ENCODE measurements at places on chromosomes 5 and 9.

DNA sequence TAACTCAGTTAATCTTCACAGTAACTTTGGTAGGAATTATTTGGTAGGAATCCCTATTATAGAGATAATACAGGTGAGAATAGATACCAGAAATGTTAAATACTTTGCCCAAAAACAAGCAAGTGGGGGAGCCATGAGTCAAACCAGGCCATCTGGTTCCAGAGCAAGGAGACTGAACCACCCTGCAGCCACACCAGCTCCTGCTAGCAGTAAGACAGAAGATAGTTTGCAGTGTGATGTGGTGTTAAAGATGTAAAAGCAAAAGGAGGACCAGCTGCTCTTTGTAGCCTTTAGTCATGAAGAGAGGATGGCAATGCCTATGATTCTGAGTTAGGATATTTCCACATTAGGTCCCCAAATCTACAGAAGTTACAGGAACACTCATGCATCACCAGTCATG, 101.4 kb downstream of the PRKACG start:
- DNase-seq: no peak

- DNase-seq: no peak
These were observed 118.7 kb downstream of the AUH start for GRCh38 chr9:91243029-91243428.

GRCh38 chr5:72160329-72160728, 53.1 kb downstream of the MAP1B start:
- DNase-seq: no peak

GRCh38 chr5:124669956-124670721, 76.3 kb downstream of the ZNF608 start:
- no peak for DNase-seq

GRCh38 chr9:34454571-34455065, 3.8 kb downstream of the FAM219A start:
- DNase-seq: no peak

- DNase-seq: no peak
These were observed 81.4 kb downstream of the ZNF622 start for GRCh38 chr5:16384222-16384621.

DNA sequence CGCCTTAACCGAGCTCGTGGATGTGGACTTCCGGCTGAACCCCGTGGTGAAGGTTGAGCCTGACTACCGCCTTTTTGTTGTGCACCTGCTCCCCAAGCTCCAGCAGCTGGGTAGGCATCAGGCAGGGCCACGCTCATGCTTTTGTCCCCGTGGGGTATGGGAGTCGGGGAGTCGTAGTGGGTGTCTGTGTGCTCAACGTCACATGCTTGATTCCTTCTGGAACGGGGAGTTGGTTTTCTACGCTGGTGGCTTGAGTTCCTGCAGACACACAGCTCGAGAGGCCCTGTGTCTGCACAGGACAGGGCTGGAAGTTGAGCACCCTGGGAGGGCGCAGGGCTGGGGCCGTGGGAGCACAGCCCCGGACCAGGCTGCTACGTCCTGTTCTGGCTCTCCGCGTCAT, 8.0 kb downstream of the CEP72 start:
- DNase-seq: no peak

DNA sequence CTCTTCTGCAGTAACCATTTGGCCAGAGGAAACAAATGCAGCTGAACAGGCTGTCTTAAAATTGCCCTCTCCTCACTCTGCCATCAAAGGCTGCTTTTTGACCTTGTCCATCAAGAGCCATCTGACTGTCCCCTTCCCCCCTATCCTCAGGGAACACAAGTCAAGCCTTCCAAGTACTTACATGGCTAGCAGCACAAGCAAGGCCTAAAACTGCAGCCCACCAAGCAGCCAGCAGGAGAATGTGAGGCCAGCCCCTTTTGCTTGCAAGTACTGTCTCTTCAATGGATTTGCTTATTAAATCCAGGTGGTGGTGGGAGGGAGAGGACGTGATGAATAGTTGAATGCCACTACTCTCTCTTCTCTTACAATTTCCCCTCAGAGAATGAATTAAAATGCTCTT, 83.5 kb downstream of the HTR1A start:
- DNase-seq: no peak

DNA sequence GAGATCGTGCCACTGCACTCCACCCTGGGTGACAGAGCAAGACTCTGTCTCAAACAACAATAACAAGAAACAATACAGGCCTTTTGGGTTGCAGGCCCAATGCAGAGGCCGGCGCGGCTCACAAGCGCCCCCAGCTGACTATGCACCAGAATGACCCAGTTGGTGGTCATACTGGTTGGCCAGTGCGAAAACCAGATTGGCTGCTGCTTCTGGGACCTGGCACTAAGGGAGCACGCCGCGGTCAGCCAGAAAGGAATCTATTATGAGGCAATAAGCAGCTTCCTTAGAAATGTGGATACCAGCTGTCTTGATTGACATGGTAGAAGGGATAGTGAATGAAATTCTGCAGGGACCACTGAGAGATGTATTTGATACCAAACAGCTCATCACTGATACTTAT, 35.0 kb downstream of the RANBP17 start:
- no peak for DNase-seq

DNA sequence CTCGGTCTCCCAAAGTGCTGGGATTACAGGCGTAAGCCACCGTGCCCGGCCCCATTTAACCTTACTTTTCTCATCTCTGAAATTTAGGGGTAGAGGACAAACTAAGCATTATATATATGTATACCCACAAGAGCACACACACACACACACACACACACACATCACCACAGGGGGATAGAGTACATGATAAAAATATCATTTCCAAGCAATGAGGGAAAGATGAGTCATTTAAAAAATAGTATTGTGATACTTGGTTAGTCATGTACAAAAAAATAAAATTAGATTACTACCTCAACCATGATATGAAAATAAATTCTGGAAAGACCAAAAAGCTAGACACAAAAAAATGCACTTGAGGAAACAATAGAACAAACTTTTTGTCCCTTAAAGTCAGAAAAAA, 67.2 kb downstream of the CDH18 start:
- no peak for DNase-seq

DNA sequence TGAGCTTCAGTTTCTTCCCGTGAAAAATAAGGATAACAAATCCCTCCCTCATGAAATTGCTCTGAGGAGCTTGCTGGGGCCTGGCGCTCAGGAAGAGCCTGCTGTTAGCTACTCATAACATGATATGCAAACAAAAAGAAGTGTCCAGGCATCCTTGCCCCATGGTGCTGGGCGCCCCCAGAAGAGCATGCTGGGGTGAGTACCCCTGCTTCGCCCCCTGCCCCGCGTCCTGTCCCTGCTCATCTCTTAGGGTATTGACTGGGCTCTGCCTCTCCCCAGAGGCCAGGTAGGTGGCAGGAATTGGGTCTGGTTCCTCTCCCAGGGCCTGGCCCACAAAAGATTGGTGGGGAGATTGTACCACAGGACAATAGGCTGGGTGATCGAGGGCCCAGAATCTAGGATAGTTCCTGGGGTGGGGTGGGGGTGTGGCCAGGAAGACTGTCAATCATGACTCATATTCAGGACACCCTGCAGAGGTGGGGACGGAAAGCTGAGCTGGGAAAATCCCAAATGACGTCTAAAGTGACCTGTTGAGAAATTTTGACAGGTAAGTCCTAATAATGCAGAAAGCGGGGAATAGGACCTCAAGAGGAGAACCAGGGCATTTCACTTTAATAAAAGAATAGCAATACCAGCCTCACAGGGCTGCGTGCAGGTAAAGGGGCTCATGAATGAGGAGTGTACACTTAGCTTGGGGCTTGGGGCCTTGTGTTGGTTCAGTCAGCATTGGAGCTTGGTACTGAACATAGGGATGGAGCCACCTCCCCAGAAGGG, 8.9 kb downstream of the PITX1 start:
- no peak for DNase-seq

- no peak for DNase-seq
These were observed 264.3 kb downstream of the ENC1 start for GRCh38 chr5:74376187-74376586.

- DNase-seq: no peak
These were observed 395 bp downstream of the IL33 start for GRCh38 chr9:6216002-6216401.

DNA sequence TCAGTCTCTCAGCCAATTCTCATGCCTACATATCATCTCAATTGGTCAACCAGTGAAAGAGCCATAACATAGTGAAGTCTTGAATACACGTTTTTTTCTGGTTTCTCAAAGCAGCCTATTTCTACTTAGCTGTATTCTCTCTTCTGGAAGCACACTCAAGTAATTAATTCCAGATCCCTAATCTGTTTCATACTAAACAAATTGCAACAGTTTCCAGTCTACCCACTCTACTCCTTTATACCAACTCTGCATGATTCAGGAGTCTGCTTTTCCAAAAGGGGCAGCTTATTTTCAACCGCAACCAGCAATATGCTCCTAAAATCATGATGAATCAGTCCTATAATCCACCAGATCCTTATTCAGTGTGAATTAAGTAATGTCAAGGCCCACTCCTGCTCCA, 211.7 kb downstream of the TLE1 start:
- DNase-seq: no peak

DNA sequence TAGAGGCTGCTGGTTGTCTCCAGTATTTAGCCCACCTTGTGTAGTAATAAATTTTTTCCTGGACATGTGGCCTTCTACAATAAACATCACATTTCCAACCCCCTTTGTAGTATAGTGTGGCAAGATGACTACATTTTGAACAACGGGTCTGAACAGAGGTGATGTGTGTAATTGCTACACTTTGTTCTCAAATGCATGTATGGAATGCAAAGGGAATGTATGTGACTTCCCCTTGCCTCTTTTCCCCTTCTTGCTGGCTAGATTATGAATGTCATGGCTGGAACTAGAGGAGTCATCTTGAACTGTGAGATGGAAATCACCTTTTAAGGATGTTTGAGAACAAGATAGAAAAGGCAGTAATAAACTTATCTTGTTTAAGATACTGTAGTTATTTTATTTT, 54.5 kb downstream of the PRR16 start:
- no peak for DNase-seq

- DNase-seq: no peak
These were observed 6.6 kb upstream of the FAM151B start for GRCh38 chr5:80481019-80481893.

DNA sequence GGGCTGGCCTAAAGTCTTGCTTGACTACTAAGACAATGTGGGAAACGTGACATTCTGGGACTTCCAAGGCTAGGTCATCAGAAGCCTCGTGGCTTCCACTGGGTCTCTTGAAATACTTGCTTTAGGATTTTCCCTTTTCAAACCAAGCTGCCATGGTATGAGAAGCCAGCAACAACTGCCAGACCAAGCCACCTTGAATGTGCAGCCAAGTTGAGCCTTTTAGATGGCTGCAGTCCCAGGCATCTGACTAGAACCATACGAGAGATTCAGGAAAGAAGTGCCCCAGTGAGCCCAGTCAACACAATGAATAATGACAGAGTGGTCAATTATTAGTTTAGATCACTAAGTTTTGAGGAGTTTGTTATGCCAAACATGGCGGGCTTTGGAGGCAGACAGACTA, 143.3 kb downstream of the SLF1 start:
- DNase-seq: no peak

DNA sequence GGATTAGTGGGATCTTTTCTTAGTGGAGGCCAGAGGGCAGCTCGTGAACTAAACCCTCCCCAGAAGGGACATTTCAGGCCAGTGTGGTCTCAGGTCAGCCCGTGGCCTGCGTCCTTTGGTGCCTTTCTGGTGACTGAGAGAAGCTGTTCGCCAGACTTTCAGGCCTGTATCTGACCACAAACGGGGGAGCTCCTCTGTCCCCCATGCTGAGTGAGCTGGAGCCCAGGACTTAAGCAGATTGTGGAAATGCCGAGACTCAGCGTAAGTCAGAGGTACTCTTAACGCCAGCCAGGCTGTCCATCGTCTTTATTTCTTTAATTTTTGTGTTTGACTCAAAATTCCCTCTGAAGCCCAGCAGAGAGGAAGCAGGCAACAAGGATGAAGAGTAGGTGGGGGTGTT, 54.8 kb upstream of the NCS1 start:
- DNase-seq: no peak

DNA sequence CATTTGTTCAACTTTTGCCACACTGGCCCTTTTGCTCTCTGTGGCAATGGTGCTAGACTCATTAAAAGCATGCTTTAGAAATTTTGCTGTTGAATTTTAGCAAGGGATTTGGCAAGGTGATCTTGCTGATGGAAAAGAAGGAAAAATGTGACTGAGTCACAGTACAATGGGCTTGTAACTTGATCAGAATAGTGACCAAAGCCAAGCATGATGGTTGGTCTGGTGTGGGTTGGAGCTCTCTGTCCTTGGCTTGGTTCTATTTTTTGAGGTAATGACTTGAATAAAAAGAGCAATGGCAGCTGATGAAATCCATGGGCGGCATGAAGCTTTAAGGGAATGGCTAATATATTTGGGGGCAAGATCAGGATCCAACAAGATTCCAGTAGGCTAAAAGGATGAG, 114.4 kb upstream of the ZNF366 start:
- DNase-seq: no peak

DNA sequence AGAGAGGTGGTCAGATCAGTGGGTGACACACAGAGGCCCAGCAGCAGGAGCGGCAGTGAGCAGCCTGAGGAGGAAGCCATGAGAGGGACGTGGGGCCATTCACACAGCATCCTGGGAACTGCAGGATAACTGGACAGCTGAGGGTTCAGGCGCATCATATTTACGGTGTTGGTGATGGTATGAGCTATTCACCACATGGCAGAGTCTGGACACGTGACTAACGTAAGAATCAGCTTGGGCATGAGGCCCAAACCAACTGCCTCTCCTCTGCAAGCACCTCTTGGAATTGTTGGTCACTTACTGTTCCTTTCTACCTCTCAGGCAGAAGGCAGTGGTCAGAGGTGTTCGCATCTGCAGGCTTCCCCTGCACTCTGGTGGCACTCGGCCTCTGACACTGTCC, 141.1 kb downstream of the ENTREP1 start:
- DNase-seq: no peak

DNA sequence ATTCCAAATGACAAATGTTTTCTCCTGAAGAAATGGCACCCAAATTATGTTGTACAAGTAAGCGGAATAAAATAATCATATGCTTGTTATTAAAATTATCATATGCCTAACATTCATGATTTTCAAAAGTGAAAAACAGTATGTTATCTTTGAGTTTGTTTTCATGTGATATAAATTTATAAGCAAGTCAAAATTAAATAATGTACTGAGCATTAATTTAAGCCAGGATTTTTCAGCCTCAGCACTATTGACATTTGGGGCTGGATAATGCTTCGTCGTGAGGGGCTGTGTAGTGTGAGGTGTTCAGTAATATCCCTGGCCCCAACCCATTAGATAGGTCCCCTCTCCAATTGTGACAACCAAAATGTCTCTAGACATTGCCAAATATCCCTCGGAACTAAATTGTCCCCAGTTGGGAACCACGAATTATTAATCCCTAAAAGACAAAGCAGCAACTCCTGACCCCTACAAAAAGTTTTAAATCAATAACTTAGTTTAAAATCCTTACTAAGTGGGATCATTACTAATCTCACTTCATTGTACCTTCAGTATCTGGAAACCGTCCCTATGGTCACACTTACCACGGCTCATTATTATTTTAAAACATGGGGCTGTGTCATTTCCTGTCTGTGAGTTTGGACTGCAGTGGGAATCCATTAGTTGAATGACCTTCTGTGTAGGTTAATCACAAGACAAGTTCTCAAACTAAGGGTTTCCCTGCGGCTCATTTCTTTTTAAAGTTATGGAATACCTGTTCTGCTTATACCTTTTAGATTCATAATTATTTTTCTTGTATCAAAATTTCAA, 1.3 kb upstream of the NNT start:
- no peak for DNase-seq

All from activated CD4-positive, alpha-beta T cell treated with anti-CD3 and anti-CD28 coated beads, Interleukin-2, amount 50 U/mL, for 4 hours (primary cell).